ENCODE measurements at places on chromosomes 7 and 10.

DNA sequence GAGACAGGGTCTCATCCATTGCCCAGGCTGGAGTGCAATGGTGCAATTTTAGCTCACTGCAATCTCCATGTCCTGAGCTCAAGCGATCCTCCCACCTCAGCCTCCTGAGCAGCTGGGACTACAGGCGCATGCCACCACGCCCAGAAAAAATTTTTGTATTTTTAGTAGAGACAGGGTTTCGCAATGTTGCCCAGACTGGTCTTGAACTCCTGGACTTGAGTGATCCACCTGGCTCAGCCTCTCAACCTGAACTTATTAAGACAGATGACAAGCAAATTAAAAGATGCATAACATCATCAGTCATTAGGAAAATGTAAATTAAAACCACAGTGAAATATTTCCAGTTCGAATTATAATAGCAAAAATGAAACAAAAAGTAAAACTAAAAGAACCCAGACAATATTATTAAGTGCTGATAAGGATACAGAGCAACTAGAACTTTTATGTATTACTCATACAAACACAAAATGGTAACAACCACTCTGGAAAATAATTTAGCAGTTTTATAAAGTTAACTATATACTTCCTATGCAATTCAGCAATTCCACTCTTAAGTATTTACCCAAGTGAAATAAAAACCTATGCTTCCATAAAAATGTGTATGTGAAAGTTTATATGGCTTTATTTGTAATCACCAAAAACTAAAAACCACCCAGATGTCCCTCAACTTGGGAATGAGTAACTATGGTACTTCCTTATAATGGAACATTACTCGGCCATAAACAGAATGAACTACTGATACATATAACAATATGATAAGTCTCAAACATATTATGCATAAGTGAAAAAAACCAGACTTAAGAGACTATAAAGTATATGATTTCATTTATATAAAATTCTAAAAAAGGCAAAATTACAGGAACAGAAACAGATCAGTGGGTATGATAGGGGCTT, 15.3 kb downstream of the ZFAND4 start:
- no peak for DNase-seq

- no peak for DNase-seq
These were observed 178.1 kb downstream of the PTEN start for GRCh38 chr10:88041243-88042159.

GRCh38 chr10:98030991-98031431, 590 bp upstream of the CRTAC1 start:
- DNase-seq: no peak

DNA sequence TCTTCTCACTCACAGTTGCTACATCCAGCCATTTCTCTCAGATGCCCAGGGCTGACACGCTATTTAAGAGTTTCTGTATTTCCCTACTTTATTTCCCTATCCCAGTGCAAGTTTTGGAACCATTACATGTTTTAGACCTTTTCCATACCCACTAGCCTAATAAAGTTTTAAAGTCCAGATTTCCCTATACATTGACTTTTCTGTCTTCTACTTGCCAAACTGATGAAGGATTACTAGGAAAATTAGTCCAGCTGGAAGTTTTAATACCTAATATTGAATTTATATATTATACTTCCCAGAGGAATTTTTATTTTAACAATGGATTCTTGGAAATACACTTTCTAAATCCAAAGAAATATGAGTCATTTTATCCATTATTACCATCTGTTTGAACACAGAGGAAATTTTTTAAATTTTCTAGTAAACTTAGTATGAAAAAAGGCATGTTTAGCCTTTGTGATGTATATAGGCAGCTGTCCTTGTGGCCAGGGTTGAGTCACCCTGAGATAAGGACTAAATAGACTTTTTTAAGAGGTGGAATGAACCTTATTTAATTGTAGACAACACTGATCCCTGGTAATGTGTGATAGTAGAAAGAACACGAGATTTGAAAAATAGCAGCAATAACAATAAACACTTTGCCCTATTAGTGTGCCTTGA, 205.0 kb downstream of the TFEC start:
- no peak for DNase-seq

- DNase-seq: no peak
These were observed 10.9 kb upstream of the SP8 start for GRCh38 chr7:20797462-20798080.

DNA sequence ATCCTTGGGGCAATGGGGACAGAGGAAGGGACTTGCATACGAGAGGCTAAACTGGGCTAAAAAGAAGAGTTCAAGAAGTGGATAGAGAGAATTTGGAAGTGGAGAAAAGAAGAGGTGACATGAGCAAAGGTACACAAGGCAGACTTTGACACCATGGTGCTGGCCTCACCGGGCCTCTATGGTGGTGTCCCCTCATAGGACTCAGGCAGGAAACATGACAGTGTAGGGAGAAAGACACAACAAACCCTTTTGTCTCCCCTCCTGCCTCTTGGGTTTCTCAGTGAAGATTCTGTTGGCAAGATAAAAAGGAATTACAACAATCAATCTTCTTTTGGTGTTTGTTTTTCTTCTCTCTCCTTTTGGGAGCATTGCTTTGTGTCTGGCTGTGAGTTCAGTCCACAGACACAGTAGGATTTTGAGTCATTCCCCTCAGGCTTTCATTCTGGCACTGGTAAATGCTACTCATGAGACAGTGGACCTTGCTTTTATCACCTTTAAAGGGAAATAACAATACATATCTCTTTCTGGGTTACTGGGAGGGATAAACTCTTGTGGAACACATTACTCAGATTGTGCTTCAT, 827.7 kb downstream of the TNS3 start:
- DNase-seq: no peak

DNA sequence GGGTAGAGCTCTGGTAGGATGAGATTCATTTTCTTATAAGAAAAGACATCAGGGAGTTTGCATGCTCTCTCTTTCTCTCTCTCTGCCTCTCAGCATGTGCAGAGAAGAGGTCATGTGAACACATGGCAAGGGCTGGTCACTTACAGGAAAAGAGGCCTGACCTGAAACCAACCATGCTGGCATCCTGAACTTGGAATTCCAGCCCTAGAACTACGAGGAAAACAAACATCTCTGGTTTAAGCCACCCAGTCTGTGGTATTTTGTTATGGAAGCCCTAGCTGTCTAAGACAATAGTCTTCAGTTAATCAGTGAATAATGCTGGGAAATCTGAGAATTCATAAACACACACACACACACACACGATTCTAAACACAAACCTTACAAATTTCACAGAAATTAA, 1104.2 kb upstream of the LRRN3 start:
- DNase-seq: no peak

DNA sequence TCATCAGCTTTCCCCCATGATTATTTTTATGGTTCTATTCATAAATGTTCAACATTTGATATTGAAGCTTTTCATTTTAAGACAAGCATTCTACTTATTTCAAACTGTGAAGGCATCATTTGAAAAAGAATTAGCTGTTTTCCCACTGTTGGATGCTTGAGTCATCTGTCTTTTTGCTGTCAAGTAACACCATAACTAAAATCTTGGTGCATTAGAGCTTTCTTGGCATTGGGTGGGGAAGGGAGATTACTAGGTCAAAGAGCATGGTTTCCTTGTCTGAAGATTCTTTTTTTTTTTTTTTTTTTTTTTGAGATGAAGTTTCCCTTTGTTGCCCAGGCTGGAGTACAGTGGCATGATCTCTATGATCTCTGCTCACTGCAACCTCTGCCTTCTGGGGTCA, 68.5 kb downstream of the CTBP2 start:
- no peak for DNase-seq

- DNase-seq: no peak
These were observed 21.6 kb upstream of the LIMK1 start for GRCh38 chr7:74061840-74062539.

DNA sequence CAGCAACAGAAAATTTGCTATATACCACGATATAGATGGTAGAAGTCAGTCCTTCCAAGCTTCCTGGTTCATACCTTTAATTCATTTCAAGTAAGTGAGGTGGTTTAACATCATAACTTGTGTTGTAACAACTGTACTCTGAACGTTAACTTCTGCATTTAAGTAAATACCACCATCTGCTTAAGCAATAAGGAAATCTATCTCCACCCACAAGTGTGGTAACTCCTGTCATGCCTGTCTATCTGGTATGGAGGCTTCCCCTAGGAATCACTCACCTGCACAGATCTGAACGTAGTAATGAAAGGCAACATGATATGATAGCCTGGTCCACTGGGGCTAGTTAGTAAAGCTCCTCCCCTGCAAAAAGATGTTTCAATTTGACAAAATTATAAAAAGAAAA, 2.3 kb downstream of the ERLIN1 start:
- DNase-seq: no peak

DNA sequence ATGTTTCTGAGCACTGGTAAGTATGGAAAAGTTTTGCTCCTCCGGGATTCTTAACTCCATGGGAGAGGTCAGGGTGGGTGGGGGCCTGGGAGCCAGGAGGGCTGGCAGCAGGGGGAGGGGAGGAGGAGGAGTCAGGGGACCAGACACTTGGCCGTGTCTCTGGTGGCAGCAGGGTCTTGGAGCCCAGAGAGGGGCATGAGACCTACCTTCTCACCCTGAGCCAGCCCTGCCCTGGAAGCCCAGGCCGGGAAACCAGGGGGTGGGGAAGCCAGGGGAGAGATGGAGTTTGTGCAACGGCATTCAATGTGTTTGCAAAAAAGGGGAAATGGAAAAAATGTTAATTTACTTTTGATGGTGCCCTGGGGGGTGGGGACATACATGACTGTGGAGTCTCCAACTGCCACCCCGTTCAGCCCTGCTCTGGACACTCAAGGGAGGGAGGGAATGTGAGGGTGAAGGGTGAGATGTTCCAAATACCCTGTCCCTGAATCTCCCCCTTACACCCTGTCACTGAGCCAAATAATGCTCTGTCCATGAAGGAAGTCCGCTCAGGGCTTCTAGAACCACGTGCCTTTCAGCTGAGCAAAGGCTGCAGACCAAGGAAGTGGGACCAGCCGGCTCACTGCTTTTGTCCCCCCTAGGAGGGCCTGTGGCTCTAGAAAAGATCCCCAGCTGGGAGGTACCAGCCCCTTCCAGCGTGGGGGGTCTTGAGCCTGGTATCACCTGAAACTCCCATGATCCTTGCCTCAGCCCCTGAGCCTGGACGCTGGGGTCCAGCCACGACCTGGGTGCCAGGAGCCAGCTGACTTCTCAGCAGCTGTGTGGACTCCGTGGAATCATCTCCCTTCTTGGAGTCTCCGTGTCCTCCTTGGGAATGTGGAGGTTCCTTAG, 48.3 kb downstream of the TMEM270 start:
- DNase-seq: no peak

GRCh38 chr7:131483586-131483985, 72.8 kb downstream of the PODXL start:
- DNase-seq: no peak

All from cerebellar nuclear complex (tissue), 1 donor.